CD4-positive, CD25-positive, alpha-beta regulatory T cell (primary cell): ENCODE measurements at places on chromosomes 5 and 9. TPM values are rescaled to one million over a fixed set of nuclear protein-coding genes. Genes with fewer than 3 reads are reported as not detected.

CAMK2A gene
- polyA plus RNA-seq: not detected

PCDHGA11 gene
- polyA plus RNA-seq: not detected

EMB gene
- polyA plus RNA-seq: 209 TPM

DMRT3 gene
- polyA plus RNA-seq: not detected

SLC4A9 gene
- not detected for polyA plus RNA-seq

PITX1 gene
- not detected for polyA plus RNA-seq
